ENCODE measurements at places on chromosomes 12 and 14. TPM values are rescaled to one million over a fixed set of nuclear protein-coding genes. Genes with fewer than 3 reads are reported as not detected.

HSPB8 gene
- 19.1 TPM for polyA plus RNA-seq

RTL1 gene
- not detected for polyA plus RNA-seq

ABCC9 gene
- 9.4 TPM for polyA plus RNA-seq

TAS2R9 gene
- not detected for polyA plus RNA-seq

WNT5B gene
- 38.7 TPM for polyA plus RNA-seq

PMEL gene
- 1.8 TPM for polyA plus RNA-seq

ANKRD9 gene
- 9.1 TPM for polyA plus RNA-seq

NKX2-1 gene
- polyA plus RNA-seq: not detected

CMA1 gene
- polyA plus RNA-seq: not detected

KCNH3 gene
- polyA plus RNA-seq: 0.02 TPM

CCDC197 gene
- polyA plus RNA-seq: not detected

FSCB gene
- not detected for polyA plus RNA-seq

Measured in BJ (cell line).